Activated T-helper 17 cell treated with anti-CD3 and anti-CD28 coated beads, Interleukin-2, amount 50 U/mL, for 72 hours (primary cell): ENCODE measurements at places on chromosomes 2 and 18. TPM values are rescaled to one million over a fixed set of nuclear protein-coding genes. Genes with fewer than 3 reads are reported as not detected.

The TRIM54 gene
- total RNA-seq, result not detected

The RUFY4 gene
- total RNA-seq, result 2.4 TPM

The MALL gene
- 0.13 TPM for total RNA-seq

The CFAP221 gene
- total RNA-seq, result not detected

The AQP12B gene
- total RNA-seq, result not detected

The STPG4 gene
- 0.50 TPM for total RNA-seq

The LYPD6 gene
- total RNA-seq, result not detected

The CCDC68 gene
- 0.17 TPM for total RNA-seq

The POMC gene
- total RNA-seq, result 5.2 TPM

The GCG gene
- not detected for total RNA-seq

The THOC1 gene
- 99.1 TPM for total RNA-seq

The CROCC2 gene
- total RNA-seq, result not detected

The PIGN gene
- 32.3 TPM for total RNA-seq

The ATOH8 gene
- total RNA-seq, result not detected

The ADCYAP1 gene
- total RNA-seq, result not detected

The CD207 gene
- not detected for total RNA-seq

The RTP5 gene
- total RNA-seq, result not detected

The ZNF396 gene
- total RNA-seq, result 0.87 TPM

The CHN1 gene
- total RNA-seq, result 8.8 TPM

The NETO1 gene
- total RNA-seq, result not detected

The MYO5B gene
- 0.29 TPM for total RNA-seq

The GALNT14 gene
- 0.52 TPM for total RNA-seq

The TMEM169 gene
- total RNA-seq, result 1.4 TPM

The RFX8 gene
- 0.45 TPM for total RNA-seq

The RAD51AP2 gene
- not detected for total RNA-seq

The PAX8 gene
- 0.86 TPM for total RNA-seq

The LAMA1 gene
- total RNA-seq, result not detected

The C1QL2 gene
- total RNA-seq, result not detected

The TEKT4 gene
- total RNA-seq, result not detected

The ICOS gene
- 194 TPM for total RNA-seq

The CPLX4 gene
- not detected for total RNA-seq

The IL36RN gene
- not detected for total RNA-seq

The OSR1 gene
- total RNA-seq, result not detected

The KCNK3 gene
- total RNA-seq, result not detected

The SH3BP4 gene
- not detected for total RNA-seq

The RFTN2 gene
- total RNA-seq, result 0.29 TPM

The HAT1 gene
- total RNA-seq, result 47.5 TPM

The MERTK gene
- 0.87 TPM for total RNA-seq

The PRKAG3 gene
- total RNA-seq, result not detected

The RAB17 gene
- total RNA-seq, result 0.43 TPM

The CCDC141 gene
- 2.1 TPM for total RNA-seq

The DLX1 gene
- total RNA-seq, result not detected

The ZNF385B gene
- total RNA-seq, result not detected

The ABCG8 gene
- total RNA-seq, result not detected

The EFHD1 gene
- total RNA-seq, result 0.71 TPM

The TYW5 gene
- 11.0 TPM for total RNA-seq

The CLASP1 gene
- 138 TPM for total RNA-seq

The MAL gene
- total RNA-seq, result 65.9 TPM

The TRIM43 gene
- total RNA-seq, result 0.17 TPM

The CDK15 gene
- not detected for total RNA-seq
